AG10803 (cell line): ENCODE measurements at places on chromosomes 11 and 22.
A peak's percentile ranks its signal among the peaks of the same experiment; 100 is the strongest.

- no peak for DNase-seq
Observed at GRCh38 chr11:117425679-117426296, 98.1 kb downstream of the CEP164 start.

- no peak for DNase-seq
Observed at GRCh38 chr11:69086152-69087132, 37.7 kb downstream of the TPCN2 start.

GRCh38 chr11:8671651-8672062 lies 10.8 kb downstream of the TRIM66 start:
- DNase-seq: no peak

DNA sequence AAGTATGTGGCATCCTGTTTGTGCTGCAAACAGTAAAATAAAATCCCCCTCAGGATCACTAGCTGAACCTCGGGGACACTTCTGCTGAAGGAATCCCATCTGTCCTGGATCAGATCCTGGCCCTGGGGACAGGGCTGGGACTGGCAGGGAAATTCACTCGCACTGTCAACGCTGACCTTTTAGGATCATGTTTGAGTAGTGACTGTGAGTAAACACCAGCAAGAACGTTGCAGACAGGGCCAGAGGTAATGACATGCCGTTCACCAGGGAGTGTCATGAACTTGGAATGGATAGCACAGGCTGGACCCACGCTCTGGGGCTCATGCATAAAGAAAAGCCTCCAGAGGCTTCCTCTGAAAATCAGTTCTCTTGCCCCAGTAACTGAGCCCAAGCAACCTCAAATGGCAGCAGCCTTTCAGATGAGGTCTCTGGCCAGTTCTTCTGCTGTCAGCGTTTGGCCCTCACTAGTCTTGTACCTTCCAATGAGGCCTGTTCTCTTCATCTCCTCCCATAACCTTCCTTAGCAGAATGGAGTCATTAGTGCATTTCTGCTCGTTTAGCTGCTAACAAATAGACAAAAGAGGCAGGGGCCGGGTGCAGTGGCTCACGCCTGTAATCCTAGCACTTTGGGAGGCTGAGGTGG lies 51.0 kb upstream of the BARX2 start:
- peak; percentile 14 for DNase-seq

GRCh38 chr22:20750461-20751184 lies 23.3 kb upstream of the SERPIND1 start:
- DNase-seq: peak; percentile 83
